ENCODE measurements at places on chromosomes 7 and 10.

DNA sequence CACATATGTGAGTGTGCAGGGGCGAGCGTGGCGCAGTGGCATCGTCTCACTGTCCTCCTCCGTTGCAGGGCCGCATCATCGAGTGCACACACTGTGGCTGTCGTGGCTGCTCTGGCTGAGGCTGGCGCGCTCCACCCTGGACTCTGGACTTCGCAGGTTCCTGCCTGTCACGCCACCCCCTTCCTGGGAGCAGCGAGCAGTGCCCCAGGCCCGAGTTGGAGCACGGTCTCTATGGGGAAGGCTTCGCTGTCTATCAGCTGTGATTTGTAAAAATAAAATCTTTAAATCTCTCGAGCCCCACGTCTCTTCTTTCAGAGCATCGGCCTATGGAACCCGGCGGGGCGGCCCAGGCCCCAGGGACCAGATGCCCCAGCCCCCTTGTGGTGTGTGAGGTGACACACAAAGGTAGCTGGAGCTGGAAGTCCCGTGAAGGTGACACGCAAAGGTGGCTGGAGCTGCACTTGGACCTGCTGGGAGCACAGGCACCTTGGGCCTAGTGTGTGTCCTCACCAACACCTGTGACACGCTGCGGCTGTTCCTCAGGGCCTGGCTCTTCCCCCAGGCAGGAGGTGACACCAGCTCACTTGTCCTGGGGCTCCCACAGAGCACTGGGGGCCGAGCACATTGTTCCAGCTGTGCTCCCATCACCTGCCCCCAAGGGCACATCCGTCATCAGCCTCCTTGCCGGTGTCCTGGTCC, 10.7 kb downstream of the BUD31 start:
- DNase-seq = no peak

- DNase-seq = no peak
These were observed 38.1 kb downstream of the FAM107B start for GRCh38 chr10:14736600-14737081.

DNA sequence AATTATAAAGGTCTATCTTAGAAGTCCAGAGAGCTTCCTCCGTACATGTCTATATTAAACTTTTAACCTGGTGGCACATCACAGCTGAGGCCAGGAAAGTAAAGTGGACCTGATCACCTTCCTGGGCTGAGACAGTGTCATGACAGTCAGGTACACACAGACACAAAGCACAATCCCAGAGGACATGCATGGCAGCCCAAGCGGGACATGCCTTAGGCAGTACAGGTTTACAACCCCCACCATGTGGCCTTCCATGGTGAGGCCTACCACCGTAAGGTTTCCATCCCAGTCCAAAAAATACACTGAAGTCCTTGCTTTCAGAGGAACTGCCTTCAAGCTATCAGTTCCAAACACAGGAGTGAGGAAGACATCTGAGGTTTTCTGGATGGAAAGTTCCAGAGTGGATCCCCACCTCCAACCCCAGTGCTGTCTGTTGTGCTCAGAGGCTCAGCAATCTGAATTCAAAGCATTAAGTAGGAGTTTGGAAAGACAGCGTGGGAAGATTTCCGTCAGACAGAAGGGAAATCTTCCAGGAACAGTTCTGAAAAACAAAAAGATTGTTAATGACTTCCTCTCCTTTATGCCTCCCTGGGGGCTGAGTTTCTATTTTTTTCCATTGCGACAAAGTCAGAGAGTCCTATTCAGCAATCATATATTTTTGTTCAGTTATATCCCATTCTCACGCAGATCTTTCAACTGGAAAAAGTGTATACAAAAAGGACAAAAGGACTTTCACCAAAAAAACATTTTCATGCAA, 20.1 kb downstream of the IFIT3 start:
- DNase-seq = no peak

DNA sequence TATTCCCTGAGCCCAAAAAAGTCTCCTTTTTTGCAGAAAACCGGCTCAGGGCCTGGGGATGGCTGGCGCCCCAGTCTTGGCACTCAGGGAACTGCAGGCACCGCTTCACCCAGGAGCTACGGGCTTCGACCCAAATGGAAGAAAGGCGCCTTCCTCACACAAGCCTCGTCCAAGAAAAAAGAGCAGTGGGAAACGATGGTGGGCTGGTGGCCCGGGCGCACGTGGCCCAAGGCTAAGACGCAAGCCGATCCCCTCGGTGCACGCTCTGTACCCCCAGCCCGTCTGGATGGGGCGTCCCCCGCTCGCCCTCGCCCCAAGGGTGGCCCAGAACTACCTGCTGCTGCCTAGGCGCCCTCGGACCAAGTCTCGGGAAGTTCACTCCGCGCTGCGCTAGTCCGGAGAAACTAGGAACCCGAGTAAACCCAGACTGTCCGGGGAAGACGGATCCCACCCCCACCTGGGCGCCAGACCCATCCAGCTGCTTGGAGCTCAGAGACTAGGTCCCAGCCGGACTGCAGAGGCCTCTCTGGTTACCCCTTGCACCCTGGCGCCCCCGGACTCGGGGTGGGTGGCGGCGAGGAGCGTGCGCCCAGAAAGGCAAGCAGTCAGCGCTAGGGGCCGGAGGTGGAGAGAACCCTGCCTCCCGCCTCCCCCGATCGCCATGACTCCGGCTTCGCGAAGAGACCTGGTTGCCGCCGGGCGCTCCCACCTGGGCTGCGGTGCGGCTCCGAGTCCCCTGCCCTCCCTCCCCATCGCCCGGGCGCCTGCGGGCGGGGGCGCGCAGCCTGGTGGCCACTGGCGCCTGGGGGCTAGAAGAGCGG, 76.4 kb downstream of the CALN1 start:
- DNase-seq = no peak

- no peak for DNase-seq
These were observed 208.8 kb downstream of the HIBADH start for GRCh38 chr7:27453702-27454405.

DNA sequence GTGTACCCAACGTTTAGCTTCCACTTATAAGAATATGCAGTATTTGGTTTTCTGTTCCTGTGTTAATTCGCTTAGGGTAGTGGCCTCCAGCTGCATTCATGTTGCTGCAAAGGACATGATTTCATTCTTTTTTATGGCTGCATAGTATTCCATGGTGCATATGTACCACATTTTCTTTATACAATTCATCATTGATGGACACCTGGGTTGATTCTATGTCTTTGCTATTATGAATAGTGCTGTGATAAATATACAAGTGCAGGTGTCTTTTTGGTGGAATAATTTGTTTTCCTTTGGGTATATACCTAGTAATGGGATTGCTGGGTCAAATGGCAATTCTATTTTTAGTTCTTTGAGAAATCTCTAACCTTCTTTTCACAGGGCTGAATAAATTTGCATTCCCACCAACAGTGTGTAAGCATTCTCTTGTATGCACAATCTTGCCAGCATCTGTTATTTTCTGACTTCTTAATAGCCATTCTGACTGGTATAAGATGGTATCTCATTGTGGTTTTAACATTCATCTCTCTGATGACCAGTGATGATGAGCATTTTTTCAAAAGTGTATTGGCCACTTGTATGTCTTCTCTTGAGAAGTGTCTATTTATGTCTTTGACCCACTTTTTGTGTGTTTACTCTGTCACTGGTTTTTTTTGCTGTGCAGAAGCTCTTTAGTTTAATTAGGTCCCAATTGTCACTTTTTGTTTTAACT, 72.5 kb upstream of the CC2D2B start:
- no peak for DNase-seq

- DNase-seq = no peak
These were observed 27.8 kb downstream of the GSDME start for GRCh38 chr7:24729365-24730017.

DNA sequence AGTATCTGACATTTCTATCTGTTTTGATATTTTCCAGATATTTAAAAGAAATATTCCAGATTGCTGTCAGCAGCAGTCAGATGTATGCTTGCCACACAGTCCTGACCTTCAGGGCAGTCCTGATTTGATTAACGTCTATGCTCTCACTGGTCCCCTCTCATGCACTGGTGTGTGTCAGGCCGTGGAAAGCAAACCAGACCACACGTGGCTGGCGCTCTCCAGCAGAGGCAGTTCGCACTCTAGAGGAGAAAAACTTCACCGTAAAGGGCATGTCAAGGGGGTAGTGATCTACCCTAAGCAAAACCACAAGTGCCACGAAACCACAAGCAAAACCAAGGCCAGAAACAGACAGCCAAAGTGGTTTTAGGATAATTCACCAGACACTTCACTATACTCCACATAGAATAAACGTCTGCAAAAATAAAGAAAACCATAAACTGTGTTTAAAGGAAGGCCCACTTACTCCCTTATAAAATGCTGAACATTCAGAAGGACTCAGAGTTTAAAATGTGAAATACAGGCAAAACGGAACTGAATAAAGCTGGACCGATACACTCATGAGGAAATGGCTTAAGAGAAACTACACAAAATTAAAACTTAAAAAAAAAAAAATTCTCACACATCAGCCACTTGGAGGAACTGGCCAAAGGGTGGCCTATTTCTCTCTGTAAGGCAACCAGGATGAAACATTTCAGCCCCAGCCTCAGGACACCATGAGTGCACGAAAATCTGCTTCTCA, 26.4 kb downstream of the PARP12 start:
- no peak for DNase-seq

GRCh38 chr10:68829521-68829920, 2.2 kb downstream of the STOX1 start:
- no peak for DNase-seq

- DNase-seq = no peak
These were observed 4.7 kb downstream of the ZNF503 start for GRCh38 chr10:75396631-75397495.

DNA sequence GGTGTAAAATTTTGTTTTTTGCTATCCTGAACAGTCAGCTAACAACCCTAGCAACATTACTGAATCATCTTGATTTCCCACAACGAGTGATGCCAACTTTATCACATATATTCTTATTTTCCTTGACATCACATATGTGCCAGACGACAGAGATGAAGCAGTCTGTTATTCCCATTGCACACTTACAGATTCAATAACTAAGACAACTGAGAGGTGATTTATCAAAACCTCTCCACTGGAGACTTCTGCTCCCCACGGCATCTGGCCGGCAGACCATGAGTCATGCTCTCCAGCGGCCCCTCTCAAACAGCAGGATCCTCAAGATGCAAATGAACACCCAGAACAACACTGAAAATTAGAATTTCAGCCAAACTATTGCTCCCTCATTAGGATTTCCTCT, 57.1 kb downstream of the AMPH start:
- no peak for DNase-seq

- no peak for DNase-seq
These were observed 108.9 kb upstream of the MEOX2 start for GRCh38 chr7:15795393-15795792.

- DNase-seq = no peak
These were observed 875.5 kb upstream of the SORCS1 start for GRCh38 chr10:108039821-108040584.

DNA sequence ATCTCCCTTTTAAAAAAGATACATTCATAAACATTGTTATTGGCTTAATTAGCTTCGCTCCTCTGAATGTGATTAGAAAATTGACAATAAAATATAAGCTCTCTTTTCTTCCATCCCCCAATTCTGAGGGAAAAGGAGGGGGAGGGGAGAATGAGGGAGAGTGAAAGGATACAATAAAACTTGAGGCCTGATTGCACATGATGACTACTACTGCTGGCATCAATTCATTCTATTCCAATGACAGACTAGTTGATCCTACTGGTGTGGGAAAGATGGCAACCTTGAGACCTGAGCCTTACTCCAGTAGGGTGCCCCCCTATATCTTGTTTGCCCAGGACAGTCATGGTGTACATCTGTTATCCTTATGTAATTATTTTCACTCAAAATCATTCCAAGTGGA, 4.5 kb upstream of the IQUB start:
- DNase-seq = no peak

- DNase-seq = no peak
These were observed 973 bp downstream of the GPR158 start for GRCh38 chr10:25175527-25176420.

GRCh38 chr10:88810196-88810961, 7.8 kb downstream of the LIPM start:
- DNase-seq = peak; percentile 28

GRCh38 chr7:122166740-122167139, 22.7 kb upstream of the AASS start:
- DNase-seq = no peak

DNA sequence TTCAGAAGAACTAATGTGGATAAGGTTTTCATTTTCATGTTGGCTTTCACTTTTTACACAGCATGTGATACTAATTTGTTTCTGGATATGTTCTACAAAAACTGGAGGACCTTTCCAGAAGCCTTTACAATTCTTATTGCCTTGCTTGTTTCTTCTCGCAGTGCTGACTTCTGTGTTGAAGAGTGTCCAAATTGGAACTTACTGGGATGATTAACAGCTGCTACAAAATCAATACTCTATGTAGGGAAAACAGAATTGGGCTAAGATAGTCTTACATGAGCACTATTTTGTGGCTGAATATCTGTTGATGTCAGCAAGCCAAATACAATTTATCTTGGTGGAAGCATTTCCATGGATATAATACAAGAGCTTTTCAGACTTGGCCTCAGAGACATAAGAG, 351.2 kb downstream of the DGKB start:
- DNase-seq = no peak

DNA sequence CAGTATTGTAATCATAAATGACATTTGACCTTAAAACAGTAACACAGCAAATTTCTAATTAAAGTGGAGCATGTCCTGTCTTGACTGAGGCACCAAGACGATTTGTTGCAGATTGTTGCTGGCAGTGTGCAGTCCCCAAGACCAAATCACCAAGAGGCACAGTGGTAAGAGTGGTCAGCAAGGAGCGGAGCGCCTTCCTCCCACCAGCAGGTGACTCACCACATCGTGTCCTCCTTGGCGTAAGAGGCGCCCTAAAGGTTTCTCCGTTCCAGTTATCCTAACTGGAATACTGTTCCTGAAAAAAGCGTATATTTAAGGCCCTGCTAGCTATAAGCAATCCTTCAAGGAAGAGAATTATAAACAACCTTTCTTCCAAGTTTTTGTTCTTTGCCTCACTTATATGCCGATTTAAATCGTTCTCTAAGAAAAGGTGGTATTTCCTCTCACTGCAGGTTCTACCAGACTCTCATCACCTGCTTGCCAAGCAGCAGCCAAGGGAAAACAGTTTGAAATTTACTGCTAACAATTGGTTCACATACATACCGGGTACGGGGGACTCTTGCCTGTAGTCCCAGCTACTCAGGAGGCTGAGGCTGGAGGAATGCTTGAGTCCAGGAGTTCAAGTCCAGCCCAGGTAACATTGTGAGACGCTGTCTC, 10.7 kb upstream of the REPIN1 start:
- DNase-seq = peak; percentile 34

- DNase-seq = no peak
These were observed 3.8 kb downstream of the SLC4A2 start for GRCh38 chr7:151063212-151063561.

DNA sequence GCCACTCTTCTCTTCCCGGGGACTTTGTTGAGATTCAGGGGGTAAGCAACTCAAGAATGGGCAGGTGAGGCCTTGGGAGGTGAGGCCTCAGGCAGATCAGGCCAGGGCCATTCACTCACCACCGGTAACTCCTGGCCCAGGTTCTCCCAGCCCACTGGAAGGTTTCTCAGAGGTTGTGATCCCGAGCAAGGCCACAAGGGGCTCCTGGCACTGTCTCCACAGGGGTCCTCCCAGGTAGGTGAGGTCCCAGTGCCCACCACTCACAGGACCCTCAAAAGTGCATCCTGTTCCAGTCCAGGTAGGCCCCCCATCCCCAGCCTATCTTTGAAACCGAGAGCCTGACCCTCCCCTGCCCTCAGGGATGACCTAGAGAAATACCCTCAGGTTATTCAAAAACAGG, 236.1 kb downstream of the BUB3 start:
- DNase-seq = no peak
